CD4-positive, alpha-beta T cell treated with Interleukin-6 at 100 ng/mL for 8 hours (primary cell): ENCODE measurements at places on chromosomes 6 and 20.

DNA sequence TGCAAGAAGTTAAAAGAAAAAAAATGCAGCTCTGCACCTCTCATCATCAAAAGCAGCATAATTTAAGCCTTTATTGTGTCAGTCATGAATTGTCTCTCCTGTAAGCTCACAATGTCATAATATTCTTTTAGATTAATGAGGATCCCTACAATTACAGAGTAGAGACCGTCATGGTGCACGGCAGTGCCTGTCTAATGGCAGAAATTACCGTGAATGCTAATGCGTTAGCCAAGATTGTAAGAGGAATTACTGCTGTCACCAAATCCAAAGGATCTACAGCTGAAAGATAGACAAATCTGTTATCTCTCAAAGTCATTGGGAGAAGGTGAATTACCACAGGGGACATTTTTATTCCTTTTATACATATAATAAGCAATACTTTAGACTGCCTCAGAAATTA is 631.6 kb upstream of the NRSN1 start:
- no peak for DNase-seq

DNA sequence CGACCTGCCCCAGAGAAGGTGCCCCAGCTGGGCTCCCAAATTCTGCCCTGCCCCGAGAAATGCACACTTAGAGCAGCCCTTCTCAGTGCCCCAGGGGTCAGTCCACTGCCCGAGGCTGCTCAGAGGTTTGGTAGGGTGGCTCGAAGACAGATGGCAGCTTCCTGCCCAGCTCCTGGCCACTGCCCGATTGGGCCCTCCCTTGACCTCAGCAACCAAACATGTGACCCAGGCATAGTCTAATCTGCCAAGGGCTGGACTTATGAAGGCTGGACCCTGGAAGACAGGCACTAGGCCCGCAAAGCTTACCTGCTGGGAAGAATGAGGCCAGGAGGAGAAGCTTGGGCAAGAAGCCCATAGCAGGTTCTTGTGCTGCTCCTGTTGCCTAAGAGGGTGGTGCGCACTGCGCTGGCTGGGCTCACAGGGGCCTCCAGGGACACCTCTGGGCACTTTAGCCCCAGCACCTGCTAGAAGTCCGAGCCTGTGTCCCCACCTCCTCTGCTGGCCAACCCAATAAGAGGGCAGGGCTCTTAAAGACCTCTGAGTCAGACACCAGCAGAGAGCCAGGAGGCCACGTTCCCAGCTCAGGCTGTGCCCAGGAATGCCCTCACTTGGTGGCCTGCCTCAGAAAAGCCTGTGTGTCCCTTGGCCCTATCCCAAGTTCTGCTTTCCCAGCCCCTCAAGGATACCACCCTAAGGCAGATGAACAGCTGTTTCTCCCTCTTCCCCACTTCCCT is 5.5 kb downstream of the SIGLEC1 start:
- no peak for DNase-seq

DNA sequence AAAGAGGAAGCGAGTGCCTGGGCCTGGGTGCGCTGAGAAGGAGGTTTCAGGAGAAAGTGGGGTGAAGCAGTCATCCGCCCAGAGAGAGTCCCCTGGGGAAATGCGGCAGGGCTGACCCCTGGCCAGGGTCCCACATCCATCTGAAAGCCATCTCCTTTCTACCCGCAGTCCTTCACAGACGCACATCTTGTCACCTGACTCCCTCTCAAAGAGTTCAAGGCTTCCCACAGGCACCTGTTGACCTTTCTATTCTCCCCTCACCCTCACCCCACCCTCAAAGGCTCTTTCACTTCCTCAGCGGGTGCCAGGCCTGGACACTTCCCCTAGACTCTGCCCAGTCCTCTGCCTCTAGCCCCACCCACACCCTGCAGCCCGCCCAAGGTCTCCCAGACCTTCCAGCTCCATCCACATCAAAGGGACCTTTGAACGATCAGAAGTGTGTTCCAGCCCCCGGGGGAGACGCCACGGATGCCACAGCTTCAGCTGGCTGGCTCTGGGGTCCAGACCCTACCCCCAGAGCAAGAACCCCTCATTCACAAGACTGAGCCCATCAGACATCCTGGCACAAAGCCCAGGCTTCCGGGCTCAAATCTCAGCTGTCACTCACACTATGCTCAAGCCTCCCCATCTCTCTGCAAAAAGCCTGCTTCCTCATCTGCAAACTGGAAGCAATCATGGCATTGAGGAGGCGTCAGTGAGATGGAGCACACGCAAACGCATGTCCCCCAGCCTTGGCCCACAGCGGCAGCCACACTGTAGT is 2.1 kb downstream of the CTSZ start:
- peak; percentile 57 for DNase-seq

GRCh38 chr20:4880051-4880450 is 121.3 kb downstream of the SLC23A2 start:
- no peak for DNase-seq

DNA sequence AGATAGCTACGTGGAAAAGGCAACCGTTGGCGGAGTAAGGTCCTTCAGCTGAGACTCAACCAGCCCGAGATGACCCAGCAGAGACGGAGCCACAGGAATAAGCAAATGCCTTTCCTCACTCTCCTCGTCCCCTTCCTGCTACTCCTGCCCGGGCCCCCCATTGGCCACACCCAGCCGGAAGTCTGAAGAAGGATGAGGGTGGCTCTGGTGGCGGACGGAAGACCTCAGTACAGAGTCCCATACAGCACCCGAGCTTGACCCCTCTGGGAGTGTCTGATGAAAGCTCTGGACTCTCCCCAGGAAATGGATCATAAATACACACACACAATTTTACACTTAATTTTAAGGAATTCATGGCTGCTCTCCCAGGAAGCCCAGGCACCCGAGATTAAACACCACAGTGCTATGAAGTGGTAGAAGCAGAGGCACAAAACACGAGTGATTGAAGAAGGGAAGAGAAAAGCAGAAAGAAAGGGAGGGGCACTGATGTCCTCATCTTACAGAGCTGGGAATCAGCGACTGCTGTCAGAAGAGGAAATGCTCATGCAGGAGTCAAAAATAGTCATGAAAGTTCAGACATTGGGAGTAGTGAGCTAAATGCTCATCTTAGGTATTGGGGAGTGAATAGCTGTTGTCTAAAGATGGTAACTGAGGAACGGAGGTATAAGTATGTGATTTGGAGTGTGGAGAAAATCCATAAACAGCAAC is 125.6 kb downstream of the BANF2 start:
- no peak for DNase-seq

GRCh38 chr6:47822856-47823554 is 41.2 kb downstream of the OPN5 start:
- no peak for DNase-seq

GRCh38 chr20:12699374-12700228 is 309.2 kb upstream of the SPTLC3 start:
- DNase-seq: no peak

DNA sequence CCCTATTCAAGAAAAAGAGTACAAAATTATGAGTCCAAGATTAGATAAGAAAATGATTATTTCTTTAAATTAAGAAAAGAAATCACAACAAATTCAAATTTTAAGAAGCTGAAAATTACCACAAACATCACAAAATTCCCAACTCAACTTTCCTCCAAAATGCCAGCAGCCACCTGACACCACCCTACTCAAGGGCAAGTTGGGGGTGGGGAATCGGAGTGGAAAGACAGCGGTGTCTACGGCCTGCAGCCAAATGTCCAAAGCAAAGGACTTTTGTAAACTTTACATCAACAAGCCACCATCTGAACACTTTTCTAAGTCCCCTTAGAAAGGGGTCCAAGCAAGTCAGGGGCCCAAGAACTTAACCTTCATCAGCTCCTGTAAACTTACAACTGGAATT is 1.6 kb upstream of the EYA2 start:
- DNase-seq: no peak

GRCh38 chr20:62772990-62773844 is 23.1 kb upstream of the MRGBP start:
- DNase-seq: no peak

GRCh38 chr20:38152175-38152620 is 12.9 kb downstream of the TGM2 start:
- DNase-seq: no peak

- DNase-seq: no peak
Observed at GRCh38 chr6:137510923-137511322, 16.7 kb upstream of the OLIG3 start.

- DNase-seq: no peak
Observed at GRCh38 chr6:16413399-16413798, 175.0 kb downstream of the GMPR start.

- no peak for DNase-seq
Observed at GRCh38 chr6:925656-926213, 232.8 kb upstream of the EXOC2 start.

DNA sequence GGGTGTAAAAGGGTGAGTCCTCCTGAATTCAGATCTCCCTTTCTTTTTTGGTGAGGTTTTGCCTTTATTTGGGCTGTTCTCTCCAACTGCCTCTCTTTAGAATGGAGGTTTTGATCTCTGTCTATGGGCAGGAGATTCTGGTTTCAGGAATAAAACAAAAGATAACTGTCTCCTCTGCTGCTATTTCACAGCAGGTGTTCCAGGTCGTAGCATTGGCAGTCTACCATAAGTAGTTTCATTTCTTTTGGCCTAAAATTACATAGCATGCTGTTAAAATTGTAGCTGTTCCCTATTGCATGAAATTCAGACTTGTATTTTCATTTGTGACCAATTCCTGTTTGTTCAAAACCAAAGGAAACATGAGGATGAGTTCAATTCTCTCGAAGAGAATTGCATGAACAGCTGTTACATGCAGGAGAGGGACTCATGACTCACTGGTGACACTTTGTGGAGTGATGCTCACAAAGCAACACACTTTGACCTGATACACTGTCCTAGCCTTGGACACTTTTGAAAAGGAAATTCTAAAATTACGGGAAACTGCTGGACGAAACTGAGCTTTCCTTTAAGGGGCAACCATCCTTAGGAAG is 76.8 kb upstream of the SIRPG start:
- DNase-seq: peak; percentile 56

DNA sequence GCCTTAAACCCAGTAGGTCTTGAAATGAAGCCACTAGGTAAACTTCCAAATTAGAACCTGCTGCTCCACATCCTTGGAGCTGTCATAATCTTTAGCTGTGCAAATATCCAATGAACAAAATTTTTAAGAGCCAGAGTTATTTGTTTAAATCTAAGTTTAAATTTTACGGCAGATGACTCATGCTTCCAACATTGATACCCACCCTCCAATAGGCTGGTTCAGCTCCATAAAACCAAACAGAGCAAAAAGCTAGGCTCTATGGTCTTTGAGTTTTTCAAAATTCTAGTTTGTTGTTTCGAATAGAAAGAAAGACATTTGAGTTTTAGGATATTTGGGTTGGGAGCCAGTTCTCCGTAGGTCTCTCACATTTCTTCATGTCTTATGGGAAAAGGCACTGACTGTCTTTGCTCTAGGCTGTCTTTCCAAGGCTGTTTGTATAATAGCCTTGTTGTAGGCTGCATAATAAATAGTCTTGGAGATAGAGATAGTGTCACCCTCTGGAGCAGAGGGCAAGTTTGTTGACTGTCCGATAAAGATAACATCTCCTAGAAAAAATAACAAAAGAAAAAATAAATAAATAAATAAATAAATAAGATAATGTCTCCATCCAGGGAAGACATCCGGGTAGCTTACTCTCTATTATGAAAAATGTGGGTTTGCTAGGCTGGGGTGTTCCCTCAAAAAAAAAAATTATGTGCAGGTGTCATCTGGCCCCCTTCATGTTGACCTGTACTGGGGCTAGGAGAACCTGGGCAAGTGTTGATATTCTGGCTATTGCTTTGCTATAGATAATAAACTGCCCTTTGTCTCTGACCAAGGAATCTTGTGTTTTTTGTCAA is 36.5 kb downstream of the SLC2A12 start:
- DNase-seq: no peak
